ENCODE measurements at places on chromosomes 5 and 9.

DNA sequence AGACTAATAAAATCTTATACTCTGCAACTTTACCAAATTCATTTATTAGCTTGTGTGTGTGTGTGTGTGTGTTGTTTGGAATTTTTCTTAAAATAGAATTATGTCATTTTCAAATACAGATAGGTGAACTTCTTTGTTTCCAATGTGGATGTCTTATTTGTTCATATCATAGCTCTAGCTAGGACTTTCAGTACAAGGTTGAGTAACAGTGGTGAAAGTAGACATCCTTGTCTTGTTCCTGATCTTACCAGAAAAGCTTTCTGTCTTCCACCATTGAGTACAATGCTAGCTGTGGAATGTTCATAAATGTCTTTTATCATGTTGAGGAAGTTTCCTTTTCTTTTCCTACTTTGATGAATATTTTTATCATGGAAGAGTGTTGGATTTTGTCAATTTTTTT is 74.8 kb downstream of the CCDC192 start:
- DNase-seq, result no peak

GRCh38 chr5:175700991-175701390 is 43.1 kb downstream of the HRH2 start:
- no peak for DNase-seq

DNA sequence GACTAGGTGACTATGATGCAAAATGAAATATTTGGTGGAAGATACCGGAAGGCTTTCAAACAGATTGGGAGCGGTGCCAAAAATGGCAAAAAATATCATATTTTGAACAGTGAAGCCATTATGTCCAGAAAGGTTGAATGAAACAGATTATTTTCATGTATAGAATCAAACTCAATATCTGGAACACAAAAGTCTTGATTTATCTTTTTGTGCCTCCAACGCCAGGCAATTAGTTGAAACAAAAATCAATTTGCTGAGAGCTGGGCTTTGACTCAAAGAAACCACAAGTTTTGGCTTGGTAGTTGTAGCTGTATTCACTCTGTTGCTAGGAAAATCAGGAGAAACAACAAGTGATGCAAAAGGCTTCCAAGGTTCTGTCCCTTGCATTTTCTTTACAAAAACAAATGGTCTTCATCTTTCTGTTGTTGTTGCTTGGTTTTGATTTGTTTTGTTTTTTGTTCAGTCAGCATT is 421.7 kb upstream of the TYRP1 start:
- DNase-seq, result no peak

GRCh38 chr5:14771972-14772371 is 99.6 kb downstream of the ANKH start:
- no peak for DNase-seq
